ENCODE measurements at places on chromosomes 16 and 17.

- DNase-seq: no peak
Measured at GRCh38 chr17:17220529-17220928, 14.4 kb upstream of the PLD6 start.

GRCh38 chr17:8016632-8017424 lies 14.4 kb downstream of the GUCY2D start:
- peak; percentile 28 for DNase-seq

- no peak for DNase-seq
Measured at GRCh38 chr17:77516902-77517301, 376.1 kb downstream of the SEC14L1 start.

- no peak for DNase-seq
Measured at GRCh38 chr16:88309174-88309907, 73.4 kb upstream of the ZNF469 start.

GRCh38 chr17:66386498-66387351 lies 84.3 kb downstream of the PRKCA start:
- DNase-seq: no peak

DNA sequence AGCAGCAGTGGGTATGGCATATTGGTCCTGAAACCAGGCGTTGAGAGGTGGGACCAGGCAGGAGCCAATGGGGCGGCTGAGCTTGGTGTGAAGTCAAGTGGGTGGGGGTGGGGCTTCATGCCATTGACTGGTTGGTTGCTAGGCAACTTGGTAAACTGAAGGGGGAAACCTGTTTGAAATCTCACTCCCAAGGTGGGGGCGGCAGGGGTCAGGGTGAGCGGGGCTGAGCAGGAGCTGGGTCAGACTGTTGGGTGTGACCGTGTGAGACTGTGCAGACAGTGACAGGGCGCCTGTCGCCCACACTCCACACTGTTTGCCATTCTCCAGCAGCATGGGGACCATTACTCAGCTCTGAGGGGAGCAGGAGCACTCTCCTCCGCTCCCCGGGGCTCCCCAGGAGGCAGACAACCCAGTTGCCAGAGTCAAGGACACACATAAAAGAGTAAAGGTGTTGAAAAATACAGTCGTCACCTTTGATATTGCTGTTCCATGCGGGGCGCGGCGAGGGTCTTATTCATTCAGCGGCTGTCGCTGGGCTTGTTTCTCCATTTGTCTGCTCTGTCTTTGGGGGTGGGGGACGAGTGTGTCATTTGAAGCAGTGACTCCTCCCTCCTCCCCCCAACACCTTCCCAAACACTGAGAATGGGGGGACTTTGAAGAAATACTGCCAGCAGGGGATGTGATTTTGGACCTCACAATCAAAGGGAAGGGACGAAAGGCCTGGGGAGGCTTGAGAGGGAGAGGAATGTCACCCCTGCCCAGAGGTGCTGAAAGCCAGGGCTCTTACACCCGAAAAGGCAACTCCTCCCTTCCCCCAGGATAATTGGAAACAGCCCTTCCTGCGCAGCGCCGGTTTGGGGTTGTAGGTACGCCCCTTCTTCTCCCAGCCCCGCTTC lies 1.2 kb upstream of the EFNB3 start:
- DNase-seq: peak; percentile 72

- DNase-seq: no peak
Measured at GRCh38 chr17:5841862-5842261, 228.3 kb upstream of the WSCD1 start.

GRCh38 chr16:19837331-19837980 lies 47.2 kb downstream of the GPRC5B start:
- no peak for DNase-seq

DNA sequence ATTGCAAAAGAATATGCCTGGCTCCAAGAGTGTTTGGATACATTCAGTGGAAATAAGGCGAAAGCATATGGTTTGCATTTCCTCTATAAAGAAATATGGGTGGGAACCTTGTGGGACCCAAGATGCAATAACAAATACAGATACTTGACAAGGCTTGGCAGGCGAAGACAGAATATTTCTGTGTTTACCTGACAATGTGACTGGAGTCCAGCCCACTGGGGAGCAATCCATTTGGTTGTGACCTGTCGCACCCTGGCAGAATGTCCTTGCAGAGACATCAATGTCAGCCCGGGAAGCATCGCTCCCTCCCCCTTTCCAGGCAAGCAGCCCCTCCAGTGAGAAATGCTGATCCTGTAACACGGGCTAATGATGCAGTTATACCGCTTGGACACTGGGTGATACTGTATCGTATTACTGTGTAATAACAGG lies 296.6 kb downstream of the MAF start:
- no peak for DNase-seq

GRCh38 chr17:31427684-31428083 lies 36.2 kb downstream of the RAB11FIP4 start:
- DNase-seq: no peak

DNA sequence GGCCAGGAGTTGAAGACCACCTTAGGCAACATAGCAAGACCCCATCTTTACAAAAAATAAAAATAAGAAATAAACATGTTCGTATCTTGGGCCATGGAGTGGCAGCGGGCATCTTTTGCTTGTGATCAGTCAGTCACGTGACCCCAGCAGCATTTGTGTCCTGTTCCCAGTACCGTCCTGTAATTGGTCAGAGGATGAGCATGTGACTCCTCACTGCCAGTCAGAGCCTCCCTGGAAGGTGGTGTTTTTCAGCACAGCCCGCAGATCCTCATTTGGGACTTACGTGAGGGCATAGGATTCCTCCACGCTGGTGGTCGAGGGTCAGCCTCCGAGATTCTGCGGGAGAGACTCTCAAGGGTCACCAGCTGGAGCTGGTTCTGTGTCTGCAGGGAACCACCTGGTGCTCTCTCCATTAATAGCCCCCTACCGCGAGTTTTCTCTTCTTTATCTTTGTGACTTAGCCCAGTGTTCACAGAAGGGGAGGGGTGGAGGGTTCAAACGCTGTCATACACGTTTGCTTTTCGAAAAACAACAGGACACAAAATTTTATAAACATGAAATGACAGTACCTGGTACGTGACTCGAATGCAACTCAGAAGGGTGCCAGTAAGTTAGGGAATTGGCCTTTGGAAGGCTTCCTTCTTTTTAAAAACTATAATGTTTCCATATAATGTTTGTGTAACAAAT lies 17.2 kb downstream of the MRC2 start:
- peak; percentile 97 for DNase-seq

DNA sequence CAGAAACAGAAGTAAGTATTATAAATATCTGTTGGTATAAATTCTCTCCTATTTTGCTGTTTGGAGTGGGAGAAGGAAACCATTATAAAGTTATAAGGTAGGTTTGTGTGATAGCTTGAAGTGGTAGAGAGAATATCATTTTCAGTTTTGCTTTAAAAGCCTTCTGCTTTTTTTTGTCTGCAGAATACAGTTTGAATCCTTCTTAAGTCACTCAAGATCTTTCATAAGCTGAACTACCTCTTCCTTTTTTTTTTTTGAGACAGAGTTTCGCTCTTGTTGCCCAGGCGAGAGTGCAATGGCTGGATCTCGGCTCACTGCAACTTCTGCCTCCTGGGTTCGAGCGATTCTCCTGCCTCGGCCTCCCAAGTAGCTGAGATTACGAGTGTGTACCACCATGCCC lies 9.0 kb downstream of the ATAD5 start:
- no peak for DNase-seq

GRCh38 chr16:11992586-11993524 lies 16.3 kb downstream of the SNX29 start:
- DNase-seq: no peak

DNA sequence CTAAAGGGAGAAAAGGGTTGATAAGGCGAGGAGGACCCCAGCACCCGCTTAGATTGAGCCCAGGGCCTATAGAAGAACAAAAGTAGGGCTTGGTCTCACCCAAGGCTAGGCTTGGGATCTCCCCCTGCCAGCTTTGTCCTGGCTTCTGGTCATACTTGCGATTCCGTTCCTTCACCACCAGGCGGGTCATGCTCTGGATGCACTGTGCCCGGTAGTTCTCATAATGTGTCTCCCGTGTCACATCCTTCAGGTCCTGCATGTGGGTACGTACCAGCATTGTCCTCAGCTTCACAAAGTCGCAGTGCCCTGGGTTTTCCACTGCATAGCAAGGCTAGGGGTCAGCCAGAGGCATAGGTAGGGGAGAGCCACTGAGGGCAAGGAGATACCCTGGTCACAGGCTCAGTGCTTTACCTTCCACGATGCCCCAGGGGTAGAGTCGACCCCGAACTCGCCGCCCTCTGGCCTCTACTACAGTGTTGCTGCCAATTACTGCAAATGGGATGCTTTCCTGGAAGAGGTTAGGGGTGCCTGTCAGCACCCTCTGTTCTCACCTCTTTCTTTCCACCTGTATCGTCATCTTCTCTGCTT lies 6.5 kb upstream of the MTMR4 start:
- no peak for DNase-seq

- no peak for DNase-seq
Measured at GRCh38 chr16:24936151-24936550, 79.0 kb downstream of the ARHGAP17 start.
